ENCODE measurements at places on chromosomes 2 and 18.

GRCh38 chr18:78743078-78743477 is 236.5 kb upstream of the SALL3 start:
- DNase-seq = no peak

- DNase-seq = no peak
These were observed 89.7 kb upstream of the GCFC2 start for GRCh38 chr2:75800456-75800855.

- no peak for DNase-seq
These were observed 180.6 kb downstream of the MTX2 start for GRCh38 chr2:176449852-176450251.

DNA sequence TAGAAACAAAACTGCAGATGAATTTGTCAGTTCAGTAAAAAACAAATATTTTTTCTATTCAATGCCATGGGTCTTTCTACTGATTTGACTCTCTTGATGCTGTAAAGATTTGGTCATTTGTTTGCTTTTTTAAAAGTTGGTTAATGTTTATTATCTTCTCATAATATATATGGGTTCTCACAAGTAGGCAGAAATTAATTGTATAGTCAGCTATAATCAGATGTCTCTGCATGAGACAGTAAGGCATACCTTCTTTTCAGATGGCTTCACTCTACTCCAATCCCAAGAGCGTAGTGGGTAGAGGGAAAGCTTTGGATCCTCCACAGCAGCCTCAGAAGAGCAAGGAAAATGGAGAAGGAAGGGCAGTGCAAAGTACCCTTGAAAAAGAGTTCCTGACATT is 1202.9 kb upstream of the CELF4 start:
- DNase-seq = no peak

GRCh38 chr18:76708071-76708721 is 114.2 kb upstream of the ZNF236 start:
- DNase-seq = no peak
